CD4-positive, alpha-beta memory T cell (primary cell): ENCODE measurements at places on chromosomes 5 and 9.

- DNase-seq, result no peak
Observed at GRCh38 chr5:149153751-149154610, 12.7 kb downstream of the ABLIM3 start.

- no peak for DNase-seq
Observed at GRCh38 chr5:10532421-10532820, 31.4 kb upstream of the ANKRD33B start.

GRCh38 chr5:103446813-103447212 is 115.8 kb downstream of the NUDT12 start:
- DNase-seq, result no peak

DNA sequence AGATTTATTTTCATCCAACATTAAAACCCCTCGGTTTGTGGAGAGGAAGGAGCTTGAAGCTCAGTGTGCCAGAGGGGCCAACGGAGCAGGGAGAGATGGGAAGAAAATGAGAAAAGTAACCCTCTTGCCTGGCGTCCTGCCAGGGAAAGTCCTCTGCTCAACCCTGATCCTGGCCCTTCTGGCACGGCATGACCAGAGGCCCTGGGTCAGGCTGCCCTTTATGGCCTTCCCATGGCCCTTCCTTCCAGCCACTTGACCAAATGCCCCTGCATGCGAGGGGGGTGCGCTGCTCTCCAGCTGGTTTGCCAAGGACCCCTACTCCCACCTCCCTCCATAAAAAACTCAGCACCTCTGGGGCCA is 43.8 kb downstream of the SPRY4 start:
- no peak for DNase-seq

- DNase-seq, result no peak
Observed at GRCh38 chr5:56330806-56331205, 97.7 kb upstream of the ANKRD55 start.

DNA sequence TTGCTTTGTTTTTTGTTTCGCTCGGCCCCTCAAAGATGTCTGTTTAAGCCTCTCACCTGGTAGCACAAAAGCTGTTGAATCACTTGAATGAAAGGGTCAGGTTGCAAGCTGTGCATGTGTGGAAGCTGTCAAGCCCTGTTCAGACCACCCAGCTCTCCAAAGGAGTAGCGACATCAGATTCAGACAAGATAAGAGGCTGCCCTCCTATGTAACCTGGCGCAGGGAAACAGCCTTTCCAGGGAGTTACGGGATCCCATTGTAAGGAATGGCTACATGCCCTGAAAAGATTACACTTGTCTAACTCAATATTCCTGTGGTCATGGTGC is 2.9 kb downstream of the FREM1 start:
- DNase-seq, result no peak

DNA sequence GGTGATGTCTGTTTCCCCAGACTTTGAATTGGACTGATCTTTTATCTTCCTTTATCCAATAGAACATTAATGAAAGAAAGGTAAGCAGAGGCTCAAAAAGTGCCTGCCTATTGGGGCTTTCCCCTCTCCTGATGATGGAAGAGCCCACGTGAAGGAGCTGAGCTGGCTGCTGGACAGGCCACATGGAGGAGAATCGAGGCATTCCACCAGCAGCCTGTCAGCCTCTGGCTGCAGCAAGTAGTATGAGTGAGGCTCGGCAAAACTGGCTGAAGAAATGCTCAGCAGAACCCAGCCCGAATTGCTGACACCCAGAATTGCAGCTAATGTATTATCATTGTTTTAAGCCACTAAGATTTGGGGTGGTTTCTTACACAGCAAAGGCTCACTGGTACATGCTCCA is 66.5 kb upstream of the STC2 start:
- DNase-seq, result no peak

GRCh38 chr5:95727764-95728191 is 3.4 kb upstream of the RHOBTB3 start:
- no peak for DNase-seq

- peak; percentile 22 for DNase-seq
Observed at GRCh38 chr5:111072949-111073682, 1.6 kb downstream of the TSLP start.

DNA sequence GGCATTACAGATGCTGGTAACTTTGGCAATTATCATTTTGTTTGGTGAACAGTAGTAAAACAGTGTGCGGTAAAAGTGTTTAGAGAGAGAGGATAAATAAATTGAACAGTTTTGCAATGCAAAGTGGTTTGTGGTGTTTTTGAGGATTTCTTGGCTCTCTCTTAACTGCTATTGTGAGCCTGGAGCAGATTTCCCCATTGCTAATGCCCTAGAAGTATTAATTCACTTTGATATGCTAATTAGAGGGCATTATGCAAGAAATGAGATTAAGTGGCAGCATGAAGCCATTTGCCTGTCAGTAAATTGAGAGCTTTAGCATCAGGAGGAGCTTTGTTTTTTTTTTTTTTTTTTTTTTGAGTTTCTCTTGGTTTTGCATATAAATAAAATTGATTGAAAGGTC is 8.2 kb downstream of the PBX3 start:
- no peak for DNase-seq

DNA sequence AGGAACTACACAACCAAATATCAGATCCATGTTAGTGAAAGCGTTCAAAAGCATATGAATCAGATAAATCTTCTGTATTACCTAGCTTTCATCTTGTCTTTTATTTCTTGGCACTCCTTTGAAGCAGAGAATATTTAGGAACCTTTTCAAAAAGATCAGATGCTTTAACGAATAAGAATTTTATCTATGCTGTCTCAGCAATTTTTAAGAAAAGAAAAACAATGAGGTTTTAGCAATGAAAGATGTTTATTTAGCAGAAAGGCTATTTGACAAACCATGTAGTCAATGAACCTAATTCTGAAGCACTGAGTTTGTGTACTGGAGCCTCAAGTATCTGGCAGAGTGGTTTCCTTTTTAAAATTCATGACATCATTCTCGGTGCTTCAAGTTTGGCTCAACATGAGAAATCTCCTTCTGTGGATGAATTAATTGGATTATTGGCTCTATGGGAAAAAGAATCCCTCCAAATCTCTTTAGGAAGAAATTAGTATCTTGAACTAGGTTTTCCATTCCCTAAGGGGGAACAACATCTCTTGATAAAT is 534.7 kb downstream of the CAAP1 start:
- no peak for DNase-seq

DNA sequence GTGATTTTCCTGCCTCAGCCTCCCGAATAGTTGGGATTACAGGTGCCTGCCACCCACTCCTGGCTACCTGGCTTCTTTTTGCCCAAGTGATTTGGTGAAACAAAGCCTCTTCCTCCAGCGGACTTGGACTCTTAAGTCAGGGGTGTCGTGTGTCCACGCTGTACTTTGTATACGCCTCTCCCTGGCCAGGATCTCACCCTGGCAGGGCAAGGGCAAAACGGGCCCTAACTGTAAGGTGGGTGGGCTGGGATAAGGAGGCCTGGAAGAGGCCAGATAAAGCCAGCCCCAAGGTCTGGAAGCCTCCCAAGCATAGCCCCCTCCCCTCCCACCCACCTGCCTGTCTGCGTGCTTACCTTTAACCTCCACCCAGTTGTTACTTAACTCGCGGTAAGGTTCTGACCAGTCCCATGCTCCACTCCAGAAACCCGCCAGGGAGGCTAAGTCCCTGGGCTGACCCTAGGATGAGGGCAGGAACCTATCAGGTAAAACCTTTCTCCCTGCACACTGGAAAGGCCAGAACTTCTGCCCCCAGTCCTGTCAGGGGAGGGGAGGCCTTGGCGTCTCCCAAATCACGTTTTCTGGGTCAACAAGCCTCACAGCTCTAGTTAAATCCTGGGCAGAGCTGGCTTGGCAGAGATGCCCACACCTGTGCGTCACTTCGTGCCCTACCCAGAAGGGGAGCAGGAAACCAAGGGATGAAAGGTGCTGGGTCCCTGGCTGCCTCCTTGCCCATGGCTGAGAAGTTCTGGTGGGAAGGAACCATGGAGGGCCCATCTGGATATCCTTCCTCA is 8.4 kb downstream of the CDK9 start:
- no peak for DNase-seq

GRCh38 chr9:82337351-82337750 is 348.8 kb downstream of the SPATA31D1 start:
- no peak for DNase-seq
